ENCODE measurements at places on chromosomes 7 and 10. TPM values are rescaled to one million over a fixed set of nuclear protein-coding genes. Genes with fewer than 3 reads are reported as not detected.

TFPI2 gene
- not detected for total RNA-seq

CLDN15 gene
- total RNA-seq: 5.6 TPM

MAPK8 gene
- 77.7 TPM for total RNA-seq

PIK3AP1 gene
- 10.3 TPM for total RNA-seq

WASHC2A gene
- 29.2 TPM for total RNA-seq

TBXAS1 gene
- total RNA-seq: 10.1 TPM

DNA sequence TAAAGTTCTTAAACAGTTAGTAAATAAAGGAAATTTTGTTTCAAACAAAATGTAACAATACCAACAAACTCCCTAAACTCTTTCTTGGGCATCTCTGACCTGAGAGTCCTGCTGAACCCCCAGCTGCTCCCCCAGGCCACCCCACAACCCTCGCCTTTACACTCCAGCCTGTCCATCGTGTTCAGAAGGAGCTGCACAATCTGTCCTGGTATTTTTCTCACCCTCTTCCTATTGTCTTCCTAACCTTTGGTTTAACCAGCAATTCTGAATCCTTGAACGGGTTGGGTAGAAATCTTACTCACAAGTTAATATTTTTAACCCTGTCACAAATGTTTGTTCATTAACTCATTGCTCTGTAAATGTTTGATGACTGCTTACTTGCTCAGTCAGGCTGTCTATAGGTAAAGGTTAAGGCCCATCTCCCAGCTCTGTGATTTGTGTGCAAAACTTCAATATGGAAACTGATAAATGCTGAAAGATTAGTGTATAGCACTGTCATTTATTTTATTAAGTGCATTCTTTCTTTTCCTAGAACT, 16.8 kb downstream of the SFRP4 start:
- no peak for DNase-seq
- H3K4me1 ChIP-seq: peaks cover 11% of the 10 kb centered on the region
- H3K27ac ChIP-seq: no peak overlapping the region

DNA sequence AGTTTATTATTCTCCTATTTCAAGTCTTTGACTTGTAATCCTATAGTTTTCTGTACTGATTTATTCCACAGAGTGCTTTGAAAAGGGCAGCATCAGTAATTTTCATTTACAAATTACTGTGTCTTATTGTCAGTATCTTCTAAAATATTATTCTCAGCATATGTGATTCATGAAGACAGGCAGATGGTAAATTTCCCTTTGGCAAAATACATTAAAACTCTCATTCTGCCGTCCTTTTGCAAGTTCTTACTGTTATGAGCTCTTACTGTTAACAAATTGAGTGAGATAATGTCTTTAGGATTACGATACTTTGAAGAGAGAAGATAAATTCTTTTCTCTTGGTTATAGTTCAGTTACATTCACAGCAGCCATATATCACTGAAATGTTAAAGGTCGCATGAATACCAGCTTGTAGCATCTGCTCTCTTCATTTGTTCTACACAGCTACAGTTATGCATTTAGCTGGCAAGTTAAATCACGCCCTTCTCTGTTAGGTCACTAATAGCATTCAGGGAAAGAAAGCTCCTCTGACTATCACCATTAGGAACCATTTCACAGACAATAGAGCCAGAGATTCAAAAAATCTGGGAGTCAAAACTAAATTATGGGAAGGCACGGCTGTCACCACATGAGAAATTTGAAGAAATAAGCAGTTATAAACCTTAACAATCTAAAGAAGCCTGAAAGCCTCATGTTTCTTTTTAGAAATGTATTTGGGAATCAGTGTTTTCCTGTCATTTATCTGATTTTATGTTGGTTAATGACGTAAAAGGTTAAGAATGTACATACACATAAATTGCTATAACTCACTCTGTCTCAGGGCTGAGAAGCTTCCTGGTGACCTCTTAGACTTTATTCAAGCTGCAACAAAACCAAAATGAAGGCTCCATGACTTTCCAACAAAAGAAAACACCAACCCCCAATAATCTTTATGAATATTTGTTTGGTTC, 109.6 kb upstream of the SP4 start:
- H3K4me1 ChIP-seq: no peaks in the 10 kb centered on the region
- H3K4me3 ChIP-seq: no peak overlapping the region
- H3K27me3 ChIP-seq: no peaks in the 10 kb centered on the region
- no peak overlapping the region for H3K27ac ChIP-seq

- no peak overlapping the region for H3K4me3 ChIP-seq
- peaks cover 15% of the 10 kb centered on the region for H3K4me1 ChIP-seq
- no peak for DNase-seq
- H3K27me3 ChIP-seq: no peaks in the 10 kb centered on the region
- H3K27ac ChIP-seq: no peak overlapping the region
- no peaks in the 10 kb centered on the region for H3K36me3 ChIP-seq
Measured at GRCh38 chr7:55400191-55400590, 35.1 kb downstream of the LANCL2 start.

DNA sequence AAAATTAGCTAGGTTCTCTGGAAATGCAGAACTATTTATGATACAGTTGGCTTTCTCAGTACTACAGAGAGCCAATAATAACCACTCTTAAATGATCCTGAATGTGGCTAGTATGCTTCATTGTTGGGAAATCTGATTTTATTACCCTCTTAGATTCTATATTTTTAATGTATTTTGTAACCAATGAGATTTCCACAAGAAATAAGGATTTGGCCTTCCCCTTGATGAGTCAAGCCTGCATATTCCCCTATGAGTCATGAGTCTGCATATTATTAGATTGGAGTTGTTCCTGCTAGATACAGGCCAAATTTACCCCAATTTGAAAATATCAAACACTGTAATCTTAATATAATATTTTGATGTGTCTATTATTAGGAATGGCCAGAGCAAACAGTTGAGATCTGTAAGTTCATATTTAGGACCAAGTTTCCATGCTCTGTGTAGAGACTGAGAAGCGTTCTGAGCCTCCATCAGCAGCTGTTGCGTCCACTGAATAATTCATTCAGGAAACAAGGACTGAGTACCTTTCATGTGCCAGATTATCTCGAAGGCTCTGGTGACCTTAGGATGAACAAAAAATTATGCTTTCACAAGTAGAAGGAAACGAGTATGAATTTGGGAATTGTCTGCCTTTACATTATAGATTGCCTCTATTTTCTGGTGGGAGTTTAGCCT, 793.4 kb downstream of the NRG3 start:
- H3K27ac ChIP-seq: no peak overlapping the region
- H3K27me3 ChIP-seq: no peaks in the 10 kb centered on the region
- H3K4me1 ChIP-seq: no peaks in the 10 kb centered on the region
- no peak overlapping the region for H3K4me3 ChIP-seq
- H3K36me3 ChIP-seq: no peaks in the 10 kb centered on the region
- DNase-seq: no peak
